Adipocyte (in vitro differentiated cells): ENCODE measurements at places on chromosomes 16 and 17.
A peak's percentile ranks its signal among the peaks of the same experiment; 100 is the strongest.

GRCh38 chr16:35573407-35573806 lies 2114.0 kb downstream of the TP53TG3F start:
- no peak for DNase-seq

DNA sequence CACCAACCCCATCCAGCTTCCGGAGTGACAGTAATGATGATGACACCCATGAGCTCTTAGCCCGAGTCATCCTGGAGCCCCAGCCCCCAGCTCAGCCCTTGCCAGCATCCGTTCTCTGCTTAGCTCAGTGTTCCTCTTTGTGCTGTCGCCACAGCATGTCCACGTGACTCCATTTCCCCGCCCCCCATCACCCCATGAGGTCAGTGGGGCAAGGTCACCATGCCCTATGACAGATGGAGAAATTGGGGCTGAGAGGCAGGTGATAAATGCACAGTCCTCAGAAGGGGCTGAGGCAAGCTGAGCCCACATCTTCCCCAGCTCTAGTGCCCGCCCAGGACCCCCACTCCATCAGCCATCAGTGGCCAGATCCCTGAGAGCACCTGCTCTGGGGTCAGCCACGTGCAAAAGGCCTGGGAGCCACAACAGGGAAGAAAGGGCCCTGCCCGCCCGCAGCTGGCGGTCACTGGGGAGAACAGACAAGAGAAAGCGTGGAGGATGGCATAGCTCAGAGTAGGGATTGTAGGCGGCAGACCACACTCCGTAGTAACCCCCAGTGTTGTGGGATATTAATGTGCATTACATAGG lies 17.1 kb downstream of the ITGB4 start:
- DNase-seq, result no peak

GRCh38 chr17:17061516-17061915 lies 19.3 kb downstream of the MPRIP start:
- no peak for DNase-seq

GRCh38 chr16:23729503-23730424 lies 16.7 kb upstream of the ERN2 start:
- peak; percentile 36 for DNase-seq

DNA sequence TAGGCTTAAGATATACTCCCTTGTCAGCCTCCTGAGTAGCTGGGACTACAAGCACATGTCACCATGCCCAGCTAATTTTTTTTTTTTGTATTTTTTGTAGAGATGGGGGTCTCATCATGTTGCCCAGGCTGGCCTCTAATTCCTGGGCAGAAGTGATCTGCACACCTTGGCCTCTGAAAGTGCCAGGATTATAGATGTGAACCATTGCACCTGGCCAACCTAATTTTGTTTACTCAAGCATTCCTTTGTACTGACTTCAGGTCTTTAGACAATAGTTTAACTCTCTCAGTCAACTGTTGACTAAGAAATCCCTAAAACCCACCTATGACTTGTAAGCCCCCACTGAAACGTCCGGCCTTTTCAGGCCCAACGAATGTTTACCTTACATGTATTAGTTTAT lies 628.3 kb upstream of the CDH8 start:
- DNase-seq, result no peak

GRCh38 chr16:80899809-80900592 lies 95.6 kb upstream of the CDYL2 start:
- peak; percentile 72 for DNase-seq

- peak; percentile 88 for DNase-seq
These were observed 28.6 kb upstream of the ITGA3 start for GRCh38 chr17:50027172-50027880.

- DNase-seq, result no peak
These were observed 477 bp upstream of the SLC47A1 start for GRCh38 chr17:19533036-19533717.

GRCh38 chr16:70725024-70725911 lies 39.4 kb upstream of the MTSS2 start:
- DNase-seq, result no peak

DNA sequence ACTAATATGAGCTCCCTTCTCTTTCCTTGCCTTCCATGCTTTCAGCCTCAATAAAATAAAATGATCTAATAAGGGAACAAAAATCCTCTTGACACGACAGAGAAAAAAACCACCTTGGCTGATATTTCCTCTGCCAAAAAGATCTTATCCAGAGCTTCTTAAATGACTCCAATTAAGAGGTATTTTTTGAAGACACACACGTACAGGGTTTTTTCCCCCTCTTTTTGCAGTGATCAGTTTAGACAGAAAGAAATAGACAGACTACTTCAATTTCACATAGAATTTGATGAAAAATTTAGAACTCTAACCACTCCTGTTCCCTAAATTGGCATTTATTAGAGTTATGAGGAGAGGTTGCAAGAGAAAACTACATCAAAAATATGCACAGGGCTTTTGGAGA lies 217.2 kb upstream of the CDH11 start:
- DNase-seq, result no peak

GRCh38 chr17:27158382-27158781 lies 135.5 kb upstream of the WSB1 start:
- no peak for DNase-seq

DNA sequence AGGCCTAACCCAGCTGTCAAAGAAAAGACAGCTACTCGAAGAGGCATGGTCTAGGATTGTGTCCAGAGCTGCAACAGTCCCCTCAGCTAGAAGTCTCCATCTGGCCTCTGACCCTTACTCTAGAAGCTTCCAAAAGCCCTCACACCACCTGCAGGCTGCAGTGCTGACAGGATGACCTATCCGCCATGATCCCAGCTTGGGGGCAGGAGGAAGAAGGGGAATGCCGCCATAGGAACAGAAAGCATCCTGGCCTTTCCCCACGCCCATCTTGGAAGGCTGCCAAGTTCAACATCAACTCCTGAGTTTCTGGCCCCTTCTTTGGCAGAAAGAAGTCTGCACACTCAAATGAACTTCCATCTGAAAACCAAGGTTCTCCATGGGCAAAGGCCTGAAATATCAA lies 3.1 kb upstream of the KRT36 start:
- DNase-seq, result peak; percentile 14

GRCh38 chr16:49350265-49351095 lies 23.1 kb upstream of the C16orf78 start:
- DNase-seq, result peak; percentile 75

DNA sequence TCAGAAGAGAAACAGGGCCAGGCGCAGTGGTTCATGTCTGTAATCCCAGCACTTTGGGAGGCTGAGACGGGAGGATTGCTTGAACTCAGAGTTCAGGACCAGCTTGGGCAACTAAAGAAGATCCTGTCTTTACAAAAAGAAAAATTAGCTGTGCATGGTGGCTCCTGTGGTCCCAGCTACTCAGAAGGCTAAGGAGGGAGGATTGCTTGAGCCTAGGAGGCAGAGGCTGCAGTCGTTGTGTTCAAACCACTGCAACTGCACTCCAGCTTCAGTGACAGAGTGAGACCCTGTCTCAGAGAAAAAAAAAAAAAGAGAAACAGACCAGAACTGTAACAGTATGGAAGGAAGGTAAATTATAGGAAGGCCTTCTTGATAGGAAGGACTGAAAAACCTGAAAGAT lies 10.3 kb downstream of the ARL4D start:
- DNase-seq, result no peak
